ENCODE measurements at places on chromosomes 4 and X. TPM values are rescaled to one million over a fixed set of nuclear protein-coding genes. Genes with fewer than 3 reads are reported as not detected.
A peak's percentile ranks its signal among the peaks of the same experiment; 100 is the strongest.

- DNase-seq = no peak
These were observed 635.4 kb downstream of the SPRY1 start for GRCh38 chr4:124032035-124032434.

GRCh38 chr4:166886718-166887117, 347.6 kb downstream of the SPOCK3 start:
- no peak for DNase-seq

DNA sequence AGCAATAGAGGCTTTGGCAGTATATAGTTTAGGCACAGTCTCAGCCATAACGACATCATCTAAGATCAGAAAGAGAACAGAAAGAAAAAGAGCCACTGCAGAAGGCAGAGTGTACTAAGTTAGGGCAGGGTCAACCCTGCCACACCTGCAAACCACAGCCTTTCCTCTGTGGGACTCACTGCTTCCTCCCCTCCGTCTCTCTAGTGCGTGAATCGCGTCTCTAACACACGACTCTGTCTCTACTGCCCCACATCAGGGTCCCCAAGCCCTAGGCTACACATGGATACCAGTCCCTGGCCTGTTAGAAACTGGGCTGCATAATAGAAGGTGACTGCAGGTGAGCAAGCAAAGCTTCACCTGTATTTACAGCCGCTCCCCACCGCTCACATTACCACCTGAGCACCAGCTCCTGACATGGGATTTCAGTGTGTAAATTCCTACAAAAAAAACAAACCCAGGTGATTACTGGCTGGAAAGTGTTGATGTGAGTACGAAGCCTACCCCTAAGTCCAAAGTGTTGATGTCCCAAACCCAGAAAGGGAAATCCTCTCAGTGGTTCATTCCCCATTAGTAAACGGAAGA, 128.9 kb downstream of the PRKX start:
- no peak for DNase-seq

- no peak for DNase-seq
These were observed 69.6 kb downstream of the FGFBP1 start for GRCh38 chr4:15868826-15869413.

DNA sequence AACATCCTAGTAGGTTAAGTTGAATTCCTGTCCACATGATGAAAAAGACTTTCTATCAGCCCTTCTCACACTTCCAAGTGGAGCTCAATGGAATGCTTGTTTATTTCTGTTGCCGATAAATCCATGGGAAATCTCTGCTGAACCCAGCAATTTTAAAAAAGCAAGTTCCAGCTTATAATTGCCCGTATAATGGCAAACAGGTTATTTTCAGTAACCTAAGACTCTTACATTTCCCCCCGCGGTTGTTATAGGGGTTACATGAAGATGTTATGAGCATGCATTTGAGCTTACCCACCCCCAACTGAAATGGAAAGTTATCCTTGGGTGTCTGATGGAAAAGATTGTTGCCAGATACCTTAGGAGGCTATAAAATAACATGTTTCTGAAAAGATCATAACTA, 136.2 kb downstream of the PALLD start:
- DNase-seq = no peak

DNA sequence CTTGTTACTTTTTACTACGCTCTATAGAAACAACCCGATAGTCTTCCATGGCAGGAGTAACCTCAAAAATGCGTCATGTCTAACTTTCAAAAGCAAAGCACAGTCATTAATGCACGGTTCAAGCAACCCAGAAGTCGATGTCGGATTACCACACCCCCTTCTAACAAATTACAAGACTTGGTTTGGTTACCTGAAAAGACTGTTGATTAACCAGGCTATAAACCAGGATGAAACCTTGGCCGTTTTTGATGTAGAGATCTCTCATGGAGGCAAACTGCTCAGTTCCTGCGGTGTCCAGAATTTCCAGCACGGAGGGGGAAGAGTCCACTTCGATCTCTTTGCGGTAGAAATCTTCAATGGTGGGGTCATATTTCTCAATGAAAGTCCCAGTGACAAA, 2.4 kb downstream of the RAP2C start:
- peak; percentile 2 for DNase-seq

- no peak for DNase-seq
These were observed 781 bp upstream of the SPON2 start for GRCh38 chr4:1172971-1173757.

GRCh38 chr4:10093801-10094552, 22.6 kb downstream of the WDR1 start:
- DNase-seq = no peak

DNA sequence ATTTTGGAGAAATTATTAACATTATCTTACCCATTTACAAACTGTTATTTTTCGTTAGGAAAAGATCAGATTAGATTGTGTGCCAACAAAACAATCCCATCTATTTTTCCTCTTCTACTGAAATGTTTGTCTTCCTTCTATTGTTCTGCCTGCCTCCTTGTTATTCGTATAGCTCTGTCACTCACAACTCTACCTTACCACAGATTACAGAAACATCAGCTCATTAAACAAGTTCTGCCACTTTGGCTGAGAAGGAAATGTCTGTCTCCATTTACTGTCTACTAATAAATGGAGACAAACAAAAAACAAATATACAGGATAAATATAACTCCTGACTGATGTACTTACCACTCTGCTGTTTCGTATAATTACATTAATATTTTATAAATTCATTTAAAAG, 211.4 kb downstream of the ENOX2 start:
- DNase-seq = no peak

- no peak for DNase-seq
These were observed 9.1 kb upstream of the TMPRSS11D start for GRCh38 chr4:67892905-67893304.

MAGEB17 gene
- 0.14 TPM for polyA plus RNA-seq

PNMA5 gene
- polyA plus RNA-seq = 0.16 TPM

TAF7L gene
- polyA plus RNA-seq = 0.45 TPM
